ENCODE measurements at places on chromosomes 4 and X.

GRCh38 chr4:179867300-179867878 is 2375.8 kb upstream of the TENM3 start:
- peak; percentile 22 for DNase-seq

DNA sequence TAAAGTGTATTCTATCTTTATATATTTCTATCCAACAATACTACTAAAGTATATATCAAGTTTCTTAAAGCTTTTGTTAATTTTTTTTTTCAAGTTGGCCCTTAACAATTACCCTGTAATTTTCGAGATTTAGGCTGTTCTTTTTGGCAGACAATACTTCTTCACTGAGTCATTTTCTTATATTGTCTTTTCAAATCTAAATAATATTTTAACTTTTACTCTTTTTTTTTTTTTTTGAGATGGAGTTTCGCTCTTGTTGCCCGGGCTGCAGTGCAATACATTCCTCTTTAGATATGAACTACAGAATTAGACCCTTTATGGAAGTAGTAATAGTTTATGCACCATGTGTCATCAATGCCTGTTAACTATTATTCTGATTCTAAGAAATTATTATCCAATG is 120.7 kb downstream of the GLRA3 start:
- no peak for DNase-seq

DNA sequence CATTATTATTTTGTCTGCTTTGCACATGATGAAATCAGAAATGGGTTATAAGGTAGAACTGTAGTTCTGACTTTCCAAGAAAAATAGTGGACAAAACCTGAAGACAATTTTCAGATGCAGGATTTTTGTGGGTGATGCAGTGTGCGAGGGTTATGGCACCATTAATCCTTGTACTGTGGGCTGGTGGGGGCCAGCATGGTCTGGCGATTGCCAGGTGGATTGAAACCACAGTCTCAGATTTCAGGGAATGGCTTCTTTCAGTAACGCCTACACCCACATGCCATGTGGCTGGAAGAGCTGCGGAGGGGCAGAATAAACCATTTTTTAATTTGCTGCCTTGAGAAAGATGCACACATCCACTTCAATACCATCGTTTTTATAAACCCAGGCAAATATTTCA is 150.5 kb downstream of the ARSF start:
- DNase-seq = no peak

DNA sequence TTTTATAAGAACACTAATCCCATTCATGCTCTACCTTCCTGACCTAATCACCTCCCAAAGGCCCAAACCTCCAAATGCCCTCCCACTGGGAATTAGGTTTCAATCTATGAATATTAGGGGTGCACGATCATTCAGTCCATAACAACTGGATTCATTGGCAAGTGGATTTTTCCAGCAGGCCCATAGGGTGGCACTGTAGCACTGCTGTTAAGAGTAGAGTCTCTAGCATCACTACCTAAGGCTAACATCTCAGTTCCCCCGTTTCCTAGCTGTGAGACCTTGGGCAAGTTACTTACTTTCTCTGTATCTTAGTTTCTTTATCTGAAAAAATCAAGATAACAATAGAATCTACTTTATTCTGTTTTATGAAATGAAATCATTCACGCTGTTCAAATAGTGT is 315.8 kb downstream of the STIM2 start:
- DNase-seq = peak; percentile 32

DNA sequence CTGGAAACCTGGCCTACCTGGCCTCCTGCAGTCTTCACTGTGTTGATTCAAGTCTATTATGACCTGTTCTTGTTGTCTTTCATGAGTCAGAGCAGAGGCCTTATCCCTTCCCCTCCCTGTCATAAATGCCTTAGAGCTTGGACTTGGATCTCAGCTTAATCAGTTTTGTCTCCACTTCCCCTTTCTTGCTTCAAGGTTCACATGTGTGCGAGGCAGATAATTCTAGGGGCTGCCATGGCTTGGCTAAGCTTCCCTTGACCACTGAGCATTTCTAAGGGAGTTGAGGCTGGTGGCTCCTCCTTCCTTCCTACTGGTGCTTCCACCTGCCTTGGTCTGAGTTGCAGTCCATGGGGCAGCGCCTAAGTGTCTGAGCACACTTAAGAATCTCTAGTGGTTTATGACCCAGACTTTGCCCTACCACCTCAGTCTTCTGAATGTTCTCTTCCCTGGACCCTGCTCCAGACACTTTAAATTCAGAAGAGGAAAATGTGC is 1.7 kb upstream of the HEPH start:
- DNase-seq = no peak

- DNase-seq = no peak
Observed at GRCh38 chr4:33107814-33108213, 2387.6 kb downstream of the PCDH7 start.

- peak; percentile 8 for DNase-seq
Observed at GRCh38 chr4:69787879-69788278, 27.5 kb upstream of the SULT1B1 start.

GRCh38 chr4:4800646-4801408 is 58.6 kb upstream of the MSX1 start:
- DNase-seq = peak; percentile 47

GRCh38 chr4:148097801-148098200 is 344.4 kb downstream of the NR3C2 start:
- no peak for DNase-seq

DNA sequence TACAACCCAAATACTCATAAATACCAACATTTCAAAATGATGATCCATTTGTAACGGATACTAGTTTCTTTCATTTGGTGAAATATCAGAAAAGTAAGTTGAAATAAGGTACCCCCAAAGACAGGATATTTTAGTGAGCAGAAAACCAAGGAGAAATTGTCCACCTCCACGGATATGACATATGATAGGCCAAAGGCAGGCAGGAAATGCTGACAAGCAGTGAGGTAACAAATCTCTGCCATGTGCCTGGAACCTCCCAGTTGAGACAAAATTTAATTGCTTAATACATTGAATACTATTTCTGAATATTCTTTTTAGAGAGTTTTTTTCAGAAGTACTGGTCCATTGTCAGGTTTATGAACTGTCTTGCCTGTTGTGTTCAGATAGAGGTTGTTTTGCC is 118.8 kb downstream of the GATB start:
- no peak for DNase-seq

DNA sequence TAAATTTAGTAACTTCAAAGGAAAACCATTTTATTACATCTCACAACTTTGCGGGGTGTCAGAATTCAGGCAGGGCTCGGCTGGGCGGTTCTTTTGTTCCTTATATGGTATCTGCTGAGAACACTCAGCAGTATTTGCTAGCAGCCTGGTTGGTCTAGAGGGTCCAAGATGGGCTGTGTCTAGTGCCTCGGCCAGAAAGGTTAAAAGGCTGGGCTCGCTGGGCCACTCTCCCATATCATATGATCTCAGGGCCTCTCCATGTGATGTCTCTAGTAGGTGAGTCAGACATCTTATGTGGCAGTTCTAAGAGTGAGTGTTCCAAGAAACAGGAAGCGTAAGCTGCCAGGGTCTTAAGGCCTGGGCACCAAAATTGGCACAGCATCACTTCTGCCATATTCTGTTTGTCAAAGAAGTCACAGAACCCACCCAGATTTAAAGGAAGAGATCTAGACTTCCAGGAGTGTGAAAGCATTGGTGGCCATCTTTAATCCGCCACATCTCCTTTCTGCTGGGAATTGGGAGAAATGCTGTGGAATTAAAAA is 100.9 kb upstream of the ATP6AP2 start:
- DNase-seq = no peak

- peak; percentile 67 for DNase-seq
Observed at GRCh38 chr4:4852591-4853362, 6.7 kb upstream of the MSX1 start.

- DNase-seq = peak; percentile 40
Observed at GRCh38 chrX:70979136-70979762, 48.4 kb upstream of the SLC7A3 start.

DNA sequence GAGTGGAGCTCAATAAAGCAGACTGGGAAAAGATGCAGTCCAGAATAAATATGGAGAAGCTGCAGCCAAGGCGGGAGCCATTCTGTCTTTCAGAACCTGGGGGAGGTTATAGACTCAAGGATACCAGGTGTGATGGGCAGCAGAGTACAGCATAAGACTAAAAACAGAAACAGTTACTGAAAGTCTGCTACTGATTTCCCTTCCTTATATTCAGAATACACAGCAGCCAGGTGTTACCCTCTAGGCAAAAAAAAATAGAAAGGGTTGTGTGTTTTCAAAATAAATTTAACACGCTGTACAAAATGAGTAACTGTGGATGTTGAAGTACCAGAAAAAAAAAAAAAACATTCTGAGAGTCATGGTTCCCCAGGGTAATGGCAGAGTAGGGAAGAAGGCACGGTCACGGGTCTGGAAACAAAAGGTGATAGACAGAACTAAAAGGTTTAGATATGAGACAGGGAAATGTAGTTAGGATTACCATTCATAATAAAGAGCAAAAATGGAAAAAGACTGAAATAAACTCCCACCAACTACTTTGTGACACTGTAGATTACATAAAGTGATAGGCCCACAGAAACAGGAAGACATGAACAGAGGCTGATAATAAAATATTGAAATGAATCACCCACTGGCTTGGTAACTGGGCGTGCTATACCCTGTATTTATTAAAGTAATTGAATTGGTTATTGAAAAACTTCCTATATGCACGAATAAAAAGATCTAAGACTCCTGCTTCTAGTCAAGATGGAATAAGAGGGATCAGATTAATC is 10.8 kb upstream of the HHIP start:
- DNase-seq = no peak

- peak; percentile 46 for DNase-seq
Observed at GRCh38 chr4:164779811-164780216, 25.9 kb downstream of the SMIM31 start.

DNA sequence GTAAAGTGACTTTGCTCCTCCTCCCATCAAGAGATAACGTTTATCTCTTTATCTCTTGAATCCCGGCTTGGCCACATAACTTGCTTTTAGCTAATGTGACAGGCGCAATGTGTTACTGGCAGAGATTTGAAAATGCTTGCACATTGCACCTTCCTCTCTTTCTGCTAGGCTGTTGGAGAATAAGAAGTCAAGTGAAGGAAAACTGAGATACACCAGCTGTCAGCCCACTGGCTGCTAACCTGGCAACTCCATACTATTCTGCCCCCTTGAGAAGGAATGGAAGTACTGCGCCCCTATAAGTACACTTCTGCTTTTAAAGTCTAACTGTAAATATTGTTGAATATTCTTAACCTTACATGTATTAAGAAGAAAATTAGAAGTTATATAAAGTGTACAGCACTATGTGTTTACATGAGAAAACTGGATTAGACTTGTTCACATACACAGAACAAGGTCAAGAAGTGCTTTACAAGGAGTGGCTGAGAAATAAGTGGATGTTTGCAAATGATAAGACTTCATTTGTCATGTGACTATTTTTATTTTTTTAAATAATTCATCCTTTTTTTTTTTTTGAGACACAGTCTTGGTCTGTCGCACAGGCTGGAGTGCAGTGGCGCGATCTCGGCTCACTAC is 424.5 kb upstream of the CTSO start:
- peak; percentile 27 for DNase-seq

- DNase-seq = peak; percentile 60
Observed at GRCh38 chr4:147741190-147741788, 9.4 kb downstream of the ARHGAP10 start.

GRCh38 chrX:107429090-107429489 is 20.4 kb upstream of the FRMPD3 start:
- DNase-seq = no peak

GRCh38 chr4:138348055-138348454 is 105.9 kb upstream of the SLC7A11 start:
- no peak for DNase-seq

GRCh38 chr4:186695392-186695791 is 28.3 kb downstream of the FAT1 start:
- DNase-seq = no peak

- peak; percentile 27 for DNase-seq
Observed at GRCh38 chr4:36363024-36363423, 81.6 kb downstream of the DTHD1 start.

GRCh38 chr4:155591738-155592143 is 74.9 kb upstream of the GUCY1A1 start:
- no peak for DNase-seq

DNA sequence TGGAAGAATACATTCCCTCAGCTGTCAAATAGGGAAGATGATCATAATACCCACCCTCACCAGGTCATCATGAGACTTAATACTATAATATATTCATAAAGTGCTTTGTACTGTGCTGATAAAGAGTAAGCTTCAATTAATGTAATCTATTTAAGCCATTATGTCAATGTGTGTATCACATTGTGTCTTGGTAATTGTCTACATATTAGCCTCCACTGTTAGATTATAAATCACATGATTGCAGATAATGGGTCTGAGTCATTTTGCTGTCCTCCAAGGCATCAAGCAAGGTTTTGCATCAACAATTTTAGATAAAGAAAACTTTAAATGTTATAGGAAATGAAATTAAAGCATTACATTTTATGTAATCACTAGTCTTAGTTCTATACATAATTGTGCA is 45.2 kb upstream of the CEP135 start:
- no peak for DNase-seq

GRCh38 chrX:132411310-132411977 is 77.4 kb downstream of the MBNL3 start:
- DNase-seq = no peak

DNA sequence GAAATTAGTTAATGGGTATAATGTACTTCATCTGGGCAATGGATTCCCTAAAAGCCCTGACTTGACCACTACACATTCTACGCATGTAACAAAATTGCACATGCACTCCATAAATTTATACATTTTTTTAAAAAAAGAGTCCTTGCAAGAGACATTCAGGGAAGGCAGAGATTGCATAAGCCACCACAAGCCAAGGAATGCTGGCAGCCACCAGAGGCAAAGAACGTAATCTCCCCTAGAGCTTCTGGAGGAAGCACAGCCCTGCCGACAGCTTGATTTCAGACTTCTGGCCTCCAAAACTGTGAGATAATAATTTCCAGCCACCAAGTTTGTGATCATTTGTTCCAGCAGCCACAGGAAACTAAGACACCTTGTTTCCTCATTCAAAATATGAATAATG is 185.6 kb upstream of the GALNT7 start:
- peak; percentile 20 for DNase-seq

DNA sequence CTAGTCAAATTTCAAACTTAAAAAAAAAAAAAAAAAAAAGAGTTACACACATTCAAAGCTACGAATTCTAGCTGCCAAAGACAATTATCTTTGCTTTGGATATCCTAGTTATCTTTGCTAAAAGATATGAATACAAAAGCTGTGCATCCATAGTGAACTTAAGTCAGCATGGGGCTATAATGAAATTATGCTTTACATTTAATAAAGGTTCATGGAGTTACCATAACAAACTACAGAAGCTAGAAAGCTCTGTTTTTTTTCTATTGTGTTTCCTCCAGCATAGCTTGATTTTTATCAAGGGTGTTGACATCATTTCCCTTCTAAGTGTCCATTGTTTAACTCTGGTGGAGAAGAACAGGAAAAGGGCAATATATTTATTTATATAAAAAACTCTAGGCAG is 234.1 kb downstream of the ANKRD50 start:
- DNase-seq = no peak

GRCh38 chr4:20178902-20179576 is 72.7 kb upstream of the SLIT2 start:
- DNase-seq = no peak

DNA sequence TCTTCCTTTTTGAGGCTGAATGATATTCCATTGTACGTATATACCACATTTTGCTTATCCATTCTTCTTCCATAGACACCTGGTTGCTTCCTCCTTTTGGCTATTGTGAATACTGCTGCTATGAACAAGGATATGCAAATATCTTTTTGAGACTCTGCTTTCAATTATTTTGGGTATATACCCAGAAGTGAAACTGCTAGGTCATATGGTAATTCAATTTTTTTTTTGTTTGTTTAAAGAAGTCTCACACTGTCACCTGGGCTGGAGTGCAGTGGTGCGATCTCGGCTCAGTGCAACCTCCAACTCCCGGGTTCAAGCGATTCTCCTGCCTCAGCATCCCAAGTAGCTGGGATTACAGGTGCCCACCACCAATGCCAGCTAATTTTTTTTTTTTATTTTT is 75.3 kb downstream of the METTL14 start:
- DNase-seq = no peak
